ENCODE measurements at places on chromosomes 5 and 9.

- DNase-seq = no peak
These were observed 147.3 kb downstream of the CACNA1B start for GRCh38 chr9:138024831-138025291.

DNA sequence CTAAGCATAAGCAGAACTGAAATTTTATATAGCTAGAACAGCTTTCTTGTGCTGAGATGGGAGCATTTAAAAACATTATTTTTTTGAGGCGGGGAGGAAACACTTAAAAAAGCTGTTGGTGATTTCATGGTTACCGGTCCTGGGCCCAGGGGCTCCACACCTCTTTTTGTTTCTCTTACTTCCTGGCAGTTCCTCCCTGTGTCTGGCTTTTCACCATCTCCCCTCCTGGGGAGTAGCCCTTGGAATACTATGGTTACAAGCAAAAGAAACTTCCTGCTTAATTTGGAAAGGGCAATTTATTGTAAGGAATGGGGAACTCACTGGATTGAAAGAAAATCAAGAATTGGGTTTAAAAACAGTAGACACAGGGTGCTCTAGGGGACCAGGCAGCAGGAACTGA lies 105.1 kb downstream of the SLC24A2 start:
- no peak for DNase-seq

DNA sequence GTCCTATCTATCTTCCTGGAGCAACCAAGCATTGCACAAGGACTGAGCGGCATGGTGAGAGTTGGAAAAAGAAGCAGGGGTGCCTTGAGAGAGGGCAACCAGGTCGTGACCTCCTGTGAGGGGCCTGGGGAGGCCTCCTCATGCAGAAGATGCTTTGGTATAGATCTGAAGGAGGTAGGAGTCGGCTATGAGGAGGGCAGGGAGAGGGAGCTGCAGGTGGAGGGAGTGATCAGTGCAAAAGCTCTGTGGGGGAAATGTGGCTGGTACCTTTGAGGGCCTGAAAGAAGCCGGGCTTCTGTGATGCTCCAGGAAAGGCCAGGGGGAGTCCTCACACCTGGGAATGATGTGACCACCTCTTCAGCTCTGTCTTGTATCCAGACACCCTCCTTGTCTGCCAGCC lies 3.6 kb upstream of the SLC25A48 start:
- no peak for DNase-seq

DNA sequence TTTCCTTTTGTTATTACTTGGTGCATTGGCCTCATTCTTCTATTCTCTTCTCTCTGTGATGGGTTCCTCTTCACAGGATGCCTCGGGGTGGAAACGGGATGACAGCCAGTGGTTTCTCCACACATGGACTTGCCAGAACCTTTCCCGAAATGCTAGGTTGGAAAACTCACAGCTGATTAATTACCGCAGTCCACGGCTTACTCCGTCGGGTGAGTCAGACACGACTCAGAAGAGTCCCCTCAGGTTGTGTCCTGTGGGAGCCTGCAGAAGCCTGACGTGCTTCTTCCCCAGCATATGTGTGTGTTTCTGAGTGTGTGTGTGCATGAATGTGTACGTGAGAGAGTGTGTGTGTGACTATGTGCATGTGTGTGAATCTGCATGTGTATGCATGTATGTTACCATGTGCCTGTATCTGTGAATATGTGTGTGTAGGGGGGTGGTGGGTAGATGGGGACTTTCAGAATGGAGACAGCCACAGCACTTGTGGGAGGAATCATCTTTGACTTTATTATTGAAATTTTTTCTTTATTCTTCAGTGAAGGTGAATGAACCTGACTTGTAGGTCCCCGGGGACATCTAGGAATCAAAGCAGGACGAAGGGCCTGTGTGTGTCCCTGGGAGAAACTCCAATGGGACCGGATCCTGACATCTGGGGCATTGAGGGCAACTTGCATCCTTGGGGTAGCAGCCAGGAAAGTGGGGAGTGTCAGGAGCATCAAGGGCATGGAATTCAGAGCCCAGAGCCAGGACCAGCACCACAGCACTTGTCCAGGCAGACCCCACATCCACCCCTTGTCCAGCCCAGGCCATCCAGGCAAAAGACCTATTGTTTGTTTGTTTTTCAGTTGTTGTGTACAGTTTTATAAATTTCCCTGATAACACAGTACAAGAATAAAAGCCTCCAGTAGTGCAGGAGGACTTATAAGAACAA lies 21.9 kb upstream of the MED10 start:
- peak; percentile 82 for DNase-seq

- DNase-seq = peak; percentile 38
These were observed at the start of gene JADE2 for GRCh38 chr5:134524826-134525682. TSS of gene JADE2 (plus strand) at chr5:134525670. CDS start at chr5:134535858, 10,188 bp downstream.

DNA sequence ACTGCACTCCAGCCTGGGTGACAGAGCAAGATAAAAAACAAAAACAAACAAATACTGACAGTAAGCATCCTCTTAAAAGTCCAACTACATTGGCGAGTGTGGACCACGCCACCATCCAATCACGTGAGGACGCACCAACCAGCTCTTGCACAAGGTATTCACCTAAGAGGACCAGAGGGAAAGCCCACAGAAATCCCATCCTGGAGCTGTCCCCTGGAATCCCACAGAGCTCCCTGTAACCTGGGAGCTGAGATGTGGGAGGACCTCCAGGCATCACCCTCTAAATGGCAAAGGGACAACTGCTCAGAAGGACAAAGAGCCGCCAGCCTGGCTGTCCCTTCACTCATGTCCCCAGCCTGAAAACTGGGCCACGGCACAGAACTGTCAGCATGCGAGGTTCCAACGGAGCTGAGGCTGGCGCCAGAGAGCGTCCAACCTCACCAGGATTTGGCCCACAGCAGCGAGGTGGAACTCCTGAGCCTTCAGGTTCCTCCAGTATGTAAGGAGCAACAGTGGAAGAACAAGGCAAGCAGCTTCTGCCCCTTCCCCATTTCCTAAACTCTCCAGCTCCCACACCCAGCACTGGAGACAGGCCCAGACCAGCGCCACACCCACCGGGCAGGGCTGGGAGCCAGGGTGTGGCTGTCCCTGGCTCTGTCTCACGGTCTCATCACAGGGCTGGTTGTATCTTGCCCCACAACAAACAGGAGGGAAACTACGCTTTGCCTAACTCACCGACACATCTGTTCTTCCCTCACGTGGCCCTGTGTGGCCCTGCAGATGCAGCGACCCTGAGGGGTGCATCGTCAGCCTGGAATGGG lies 15.2 kb downstream of the IPPK start:
- DNase-seq = no peak

GRCh38 chr5:139812836-139813805 lies 17.5 kb downstream of the PSD2 start:
- no peak for DNase-seq

DNA sequence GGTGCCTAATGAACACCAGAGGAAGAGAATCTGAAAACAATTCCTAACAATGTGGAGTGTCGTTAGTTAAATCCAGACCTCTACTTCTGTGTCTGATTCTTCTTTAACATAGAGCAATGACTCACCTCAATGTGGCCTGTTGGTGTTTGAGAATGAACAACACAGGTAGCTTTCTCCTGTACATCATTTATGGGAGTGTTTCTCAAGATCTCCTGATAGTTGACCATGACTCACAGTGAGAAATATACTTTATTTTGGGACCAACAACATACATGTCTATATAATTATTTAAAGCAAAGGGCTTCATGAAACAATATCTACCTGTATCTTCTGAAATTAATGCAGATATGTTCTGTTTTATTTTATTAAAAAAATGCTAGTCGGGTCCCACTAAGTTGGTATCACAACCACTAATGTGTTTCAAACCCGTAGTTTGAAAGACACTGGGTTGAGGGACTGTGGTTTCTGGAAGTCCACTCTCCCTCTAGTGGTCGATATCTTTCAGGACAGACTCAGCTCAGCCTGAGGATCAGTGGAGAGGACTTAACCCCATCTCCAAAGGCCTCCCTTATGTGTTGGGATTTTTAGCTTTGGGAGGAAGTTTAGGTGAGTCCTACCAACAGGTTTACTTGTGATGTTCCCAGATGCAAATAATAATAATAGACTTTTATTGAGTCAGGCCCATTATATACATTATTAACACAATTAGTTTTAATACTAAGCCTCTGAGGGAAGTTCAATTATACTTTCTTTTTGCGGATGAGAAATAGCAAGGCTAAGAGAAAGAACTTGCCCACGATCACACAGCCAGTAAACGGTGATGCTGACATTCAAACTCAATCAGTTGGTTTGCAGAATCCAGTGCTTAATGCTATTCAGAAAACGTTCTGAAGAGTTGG lies 70.0 kb upstream of the KLF9 start:
- peak; percentile 35 for DNase-seq

GRCh38 chr9:134427153-134427782 lies 101.0 kb downstream of the RXRA start:
- no peak for DNase-seq

DNA sequence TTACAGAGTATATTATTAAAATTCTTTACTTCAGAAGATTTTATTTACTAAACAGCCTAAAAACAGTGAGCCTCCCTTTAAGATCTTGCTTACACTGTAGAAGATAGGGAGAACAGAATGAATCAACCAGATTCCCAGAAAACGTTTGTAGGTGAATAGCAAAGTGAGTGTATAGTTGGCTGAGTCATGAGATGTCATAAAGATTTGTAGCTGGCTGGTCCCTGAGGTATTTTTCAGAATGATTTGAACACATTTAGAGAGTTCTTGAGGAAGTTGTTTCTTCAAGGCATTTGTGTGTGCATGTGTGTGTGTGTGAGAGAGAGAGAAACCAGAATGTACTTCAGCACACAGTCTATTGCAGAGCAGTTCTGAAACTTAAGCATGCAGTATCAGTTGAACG lies 159.4 kb upstream of the PRR16 start:
- no peak for DNase-seq

DNA sequence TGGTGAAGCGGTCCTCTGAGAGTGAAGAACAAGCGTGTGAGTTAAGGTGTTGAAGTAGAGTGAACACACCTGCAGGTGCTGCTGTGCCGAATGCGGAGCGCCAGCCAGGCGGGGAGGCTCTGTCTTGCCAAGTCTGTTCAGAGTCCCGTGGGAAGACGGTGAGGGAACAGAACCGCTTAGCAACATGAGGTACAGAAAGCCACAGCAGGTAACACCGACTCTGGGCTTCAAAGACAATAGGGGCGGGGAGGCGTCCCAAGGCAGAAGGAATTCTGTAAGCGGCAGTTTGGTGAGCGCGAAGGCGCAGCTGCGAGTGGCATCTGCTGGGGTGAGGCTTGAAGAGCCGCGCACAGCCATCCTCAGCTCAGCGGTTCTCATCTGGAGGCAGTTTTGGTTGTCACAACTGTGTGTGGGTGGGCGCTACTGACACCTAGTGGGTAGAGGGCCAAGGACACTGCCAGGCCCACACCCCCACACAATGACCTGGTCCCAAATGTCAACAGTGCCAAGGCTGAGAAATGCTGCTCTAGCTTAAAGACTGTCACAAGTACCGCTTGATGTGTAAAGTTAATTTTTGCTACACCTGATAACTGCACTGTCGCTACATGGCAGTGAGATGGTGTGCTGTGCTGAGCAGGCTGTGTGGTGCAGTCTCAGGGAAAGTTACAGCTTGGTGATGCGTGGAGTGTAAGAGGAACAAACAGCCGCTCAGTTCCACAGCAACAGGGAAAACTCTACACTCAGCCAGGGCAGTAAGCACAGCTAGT lies 67.4 kb upstream of the TBC1D9B start:
- DNase-seq = no peak

DNA sequence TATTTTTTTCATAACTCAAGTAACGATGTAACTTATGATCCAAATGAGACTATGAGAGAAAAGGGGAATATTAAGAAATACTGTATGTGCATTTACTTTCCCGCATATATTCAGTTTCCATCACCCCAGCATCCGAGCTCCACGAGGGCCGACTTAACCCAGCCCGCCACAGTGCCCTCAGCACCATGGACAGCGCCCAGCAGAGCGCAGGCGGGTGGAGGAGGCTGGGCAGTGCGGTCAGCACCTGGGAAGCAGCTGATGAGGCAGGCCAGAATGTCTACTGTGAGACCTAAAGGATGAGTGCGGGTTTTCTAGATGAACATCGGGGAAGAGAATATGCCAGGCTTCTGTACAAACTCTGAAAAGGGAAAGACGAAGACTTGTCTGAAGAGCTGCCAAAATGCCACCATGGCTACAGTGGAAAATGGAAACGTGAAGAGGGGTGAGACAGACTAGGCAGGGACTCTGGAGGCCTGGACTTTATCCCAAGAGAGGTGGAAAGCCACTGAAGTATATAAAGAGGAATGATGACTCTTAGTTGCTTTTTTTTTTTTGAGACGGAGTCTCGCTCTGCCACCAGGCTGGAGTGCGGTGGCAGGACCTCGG lies 34.5 kb upstream of the MED27 start:
- no peak for DNase-seq

- no peak for DNase-seq
These were observed 181.9 kb downstream of the ADAMTS6 start for GRCh38 chr5:65299861-65300260.

DNA sequence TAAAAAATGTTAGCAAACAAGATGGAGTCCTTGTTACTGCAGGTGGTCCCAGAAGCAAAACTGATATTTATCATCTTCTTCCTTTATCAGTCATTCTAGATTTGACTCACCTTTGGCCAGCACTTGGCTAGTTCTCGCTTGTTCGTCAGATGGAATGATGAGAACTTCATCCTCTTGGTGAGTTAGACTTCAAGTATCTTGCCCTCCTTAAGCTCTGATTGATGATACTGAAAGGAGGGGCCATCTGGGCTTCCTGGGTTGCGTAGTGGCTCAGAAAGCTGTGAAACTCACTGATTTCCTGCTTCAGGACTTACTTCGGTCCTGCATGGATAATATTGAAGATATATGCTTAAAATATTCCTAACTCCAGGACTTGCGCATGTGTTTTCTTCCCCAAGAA lies 1248.2 kb upstream of the CDH9 start:
- DNase-seq = no peak

DNA sequence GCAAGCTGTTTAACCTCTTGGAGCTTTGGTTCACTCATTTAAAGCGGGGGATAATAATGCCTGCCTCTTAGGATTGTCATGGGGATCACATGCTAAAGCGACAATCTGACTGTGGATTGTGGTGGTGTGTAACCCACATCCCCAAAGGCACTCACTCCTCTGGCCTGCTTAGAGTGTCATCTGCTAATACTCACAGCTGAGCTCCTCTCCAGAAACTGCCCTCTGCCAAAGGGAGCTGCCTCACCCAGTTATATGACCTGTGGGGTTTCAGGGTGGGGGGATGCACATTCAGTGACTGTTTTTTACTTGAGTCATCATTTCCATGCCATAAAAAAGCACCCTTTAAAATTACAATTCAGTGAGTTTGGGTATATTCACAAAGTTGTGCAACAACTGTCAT lies 110.0 kb upstream of the SPOCK1 start:
- no peak for DNase-seq

- no peak for DNase-seq
These were observed 884 bp upstream of the GSN start for GRCh38 chr9:121266906-121267650.

DNA sequence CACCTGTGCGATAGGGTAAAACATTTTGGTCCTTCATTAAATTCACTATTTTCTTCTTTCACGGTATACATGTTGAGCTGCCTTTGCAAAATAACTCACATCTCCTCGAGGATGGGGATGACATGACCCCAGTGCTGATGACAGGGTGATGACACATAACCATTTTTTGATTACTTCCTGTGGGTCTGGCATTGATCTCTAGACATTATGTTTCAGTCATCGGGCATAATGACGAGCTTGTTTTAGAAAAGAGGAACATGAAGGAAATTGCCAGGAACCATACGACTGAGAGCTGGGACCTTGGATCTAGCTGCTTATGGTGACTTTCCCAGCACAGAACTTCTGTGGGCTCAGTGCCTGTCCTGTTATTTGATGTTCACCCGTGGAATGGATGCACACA lies 25.2 kb downstream of the COL5A1 start:
- peak; percentile 57 for DNase-seq

- DNase-seq = no peak
These were observed 5.3 kb upstream of the ZNF367 start for GRCh38 chr9:96423322-96423984.

Data from RCC 7860 (cell line).